Activated CD4-positive, alpha-beta T cell treated with anti-CD3 and anti-CD28 coated beads, Interleukin-2, amount 10 ng/mL, durations not matched to agents 24 days and 14 days (primary cell): ENCODE measurements at places on chromosomes 2 and 18. TPM values are rescaled to one million over a fixed set of nuclear protein-coding genes. Genes with fewer than 3 reads are reported as not detected.

VWA3B gene
- total RNA-seq: not detected in 2 replicates

ALLC gene
- not detected in 2 replicates for total RNA-seq

ARHGAP28 gene
- not detected in 2 replicates for total RNA-seq

RNF152 gene
- 0.37 and 0.92 TPM in 2 replicates for total RNA-seq

ST8SIA3 gene
- not detected in 2 replicates for total RNA-seq

GRCh38 chr2:69102041-69102593 is 89.1 kb downstream of the ANTXR1 start:
- DNase-seq: no peak

GRCh38 chr2:55422876-55423665 is 3.4 kb upstream of the CCDC88A start:
- no peak for DNase-seq

- DNase-seq: no peak
Observed at GRCh38 chr2:220891405-220891804, 680.7 kb downstream of the EPHA4 start.

GRCh38 chr2:18154812-18155211 is 276.3 kb downstream of the KCNS3 start:
- no peak for DNase-seq

DNA sequence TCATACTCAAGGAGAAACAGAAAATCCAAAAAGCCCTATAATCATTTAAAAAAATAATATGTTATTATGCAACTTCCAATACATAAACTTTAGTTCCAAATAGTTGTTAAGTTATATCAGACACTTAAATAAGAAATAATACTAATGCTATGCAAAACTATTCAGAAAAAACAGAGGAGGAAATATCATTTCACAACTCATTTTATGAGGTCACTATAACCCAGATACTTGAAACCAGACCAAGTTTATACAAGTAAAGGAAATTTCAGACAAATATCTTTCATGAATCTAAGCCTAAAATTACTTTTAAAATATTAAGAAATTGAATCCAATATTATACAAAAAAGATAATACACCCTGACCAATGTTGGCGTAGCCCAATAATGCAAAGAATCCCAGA is 260.8 kb downstream of the CD226 start:
- DNase-seq: no peak
